ENCODE measurements at places on chromosomes 1 and 21. TPM values are rescaled to one million over a fixed set of nuclear protein-coding genes. Genes with fewer than 3 reads are reported as not detected.

The FGR gene
- not detected for total RNA-seq

GRCh38 chr1:209756615-209757445 lies 977 bp downstream of the TRAF3IP3 start:
- no peak for DNase-seq

GRCh38 chr1:43004587-43005459 lies 46.2 kb upstream of the SLC2A1 start:
- DNase-seq = no peak

The LRRC38 gene
- not detected for total RNA-seq

The BMP8B gene
- 0.58 TPM for total RNA-seq

DNA sequence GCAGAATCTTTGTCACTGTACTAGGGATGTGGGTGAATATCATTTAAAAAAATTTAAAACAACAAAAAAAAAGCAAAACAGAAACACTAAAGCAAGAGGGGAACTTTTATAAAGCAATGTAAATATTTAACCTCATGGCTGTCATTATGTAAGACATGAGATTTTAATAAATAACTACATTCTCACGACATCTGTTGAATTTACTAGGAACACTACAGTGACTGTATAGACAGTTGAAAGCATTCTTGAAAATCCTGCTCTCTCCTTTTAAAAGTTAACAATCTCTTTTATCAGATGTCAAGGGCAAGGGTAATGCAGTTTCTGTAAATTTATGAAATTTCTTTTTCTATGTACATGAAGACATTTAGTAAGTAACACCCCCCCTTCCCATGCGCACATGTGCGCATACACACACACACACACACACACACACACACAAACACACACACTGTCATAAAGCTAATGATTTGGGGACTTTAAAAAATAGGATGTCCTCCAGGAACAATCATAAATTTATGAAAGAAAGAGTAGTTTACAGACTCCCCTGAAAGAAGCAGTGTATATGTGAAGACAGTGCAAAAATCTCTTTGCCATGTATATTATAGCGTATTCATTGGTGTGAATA lies 51.7 kb downstream of the PROX1 start:
- DNase-seq = no peak

DNA sequence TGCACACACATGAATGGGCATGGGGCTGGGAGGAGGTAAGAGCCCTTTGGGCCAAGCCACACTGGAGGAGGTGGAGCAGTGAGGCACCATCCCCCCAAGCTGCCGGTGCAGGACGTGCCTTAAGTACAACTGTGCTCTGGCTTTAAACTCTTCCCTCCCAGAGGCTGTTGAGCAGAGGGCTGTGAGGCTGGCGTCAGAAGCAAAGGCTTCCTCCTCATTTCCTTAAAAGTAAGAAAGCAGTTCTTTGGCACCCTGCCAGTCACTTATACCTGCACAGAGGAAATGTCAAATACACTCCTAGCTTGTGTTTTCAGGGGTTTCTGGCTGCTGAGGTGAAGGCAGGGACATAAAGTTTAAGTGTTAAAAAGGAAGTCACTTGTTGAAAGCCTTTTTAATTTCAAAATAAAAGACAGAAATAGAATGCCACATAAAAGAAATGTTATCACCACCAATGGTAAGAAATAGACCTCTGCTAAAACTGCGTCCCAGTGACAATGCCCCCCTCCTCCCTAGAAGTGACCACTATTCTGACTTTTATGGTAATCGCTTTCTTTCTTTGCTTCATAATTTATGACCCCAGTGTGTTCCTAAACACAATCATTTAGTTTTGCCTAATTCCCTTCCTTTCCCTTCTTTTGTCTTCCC lies 33.0 kb downstream of the LAMC2 start:
- no peak for DNase-seq

The ADCY10 gene
- total RNA-seq = not detected

DNA sequence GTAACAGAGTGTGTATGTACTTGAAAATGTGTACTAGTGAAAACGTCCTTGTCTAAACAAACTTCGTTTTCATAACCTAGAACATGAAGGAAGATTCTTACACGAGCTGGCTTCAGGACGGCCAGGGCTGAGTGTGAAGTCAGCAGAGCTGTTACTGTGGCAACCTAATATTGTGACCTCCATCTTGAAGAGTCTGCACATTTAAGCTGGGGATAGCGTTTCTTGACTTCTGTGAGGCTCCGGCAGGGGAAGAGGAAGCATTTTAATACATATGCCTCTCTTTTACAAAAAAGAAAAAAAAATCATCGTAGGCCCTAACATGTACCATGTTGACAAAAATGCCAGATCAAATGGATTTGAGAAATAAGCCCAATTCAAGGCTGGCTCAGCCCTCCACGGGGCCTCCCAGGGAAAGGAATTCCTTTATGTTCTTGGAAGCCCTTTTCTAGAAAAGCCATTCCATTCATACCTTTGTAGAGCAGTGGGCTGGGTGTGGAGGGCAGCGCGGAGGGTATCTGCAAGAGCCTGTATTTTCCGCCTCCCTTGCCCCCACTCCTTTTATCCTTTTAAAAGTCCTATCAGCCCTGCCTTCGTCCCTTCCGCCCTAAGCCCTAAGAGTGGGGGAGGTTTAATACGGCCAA lies 51.1 kb downstream of the SIM2 start:
- no peak for DNase-seq

DNA sequence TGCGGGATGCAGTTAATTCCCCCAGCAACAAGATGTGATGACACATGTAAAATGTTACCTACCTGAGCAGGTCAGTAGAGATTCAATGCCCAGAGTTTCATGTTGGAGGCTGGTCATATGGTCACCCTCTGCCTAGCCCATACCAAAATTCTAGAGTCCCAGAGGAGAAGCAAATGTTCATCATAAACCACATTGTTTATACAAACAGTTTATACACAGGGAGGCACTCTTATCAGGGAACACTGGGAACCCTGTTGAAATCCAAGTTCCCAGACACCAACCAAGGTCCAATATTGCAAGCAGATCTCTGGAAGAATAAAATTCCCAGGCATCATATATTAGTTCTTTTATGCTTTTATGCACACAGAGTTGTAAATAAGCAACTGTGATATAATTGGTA lies 10.5 kb downstream of the HAO2 start:
- DNase-seq = no peak

DNA sequence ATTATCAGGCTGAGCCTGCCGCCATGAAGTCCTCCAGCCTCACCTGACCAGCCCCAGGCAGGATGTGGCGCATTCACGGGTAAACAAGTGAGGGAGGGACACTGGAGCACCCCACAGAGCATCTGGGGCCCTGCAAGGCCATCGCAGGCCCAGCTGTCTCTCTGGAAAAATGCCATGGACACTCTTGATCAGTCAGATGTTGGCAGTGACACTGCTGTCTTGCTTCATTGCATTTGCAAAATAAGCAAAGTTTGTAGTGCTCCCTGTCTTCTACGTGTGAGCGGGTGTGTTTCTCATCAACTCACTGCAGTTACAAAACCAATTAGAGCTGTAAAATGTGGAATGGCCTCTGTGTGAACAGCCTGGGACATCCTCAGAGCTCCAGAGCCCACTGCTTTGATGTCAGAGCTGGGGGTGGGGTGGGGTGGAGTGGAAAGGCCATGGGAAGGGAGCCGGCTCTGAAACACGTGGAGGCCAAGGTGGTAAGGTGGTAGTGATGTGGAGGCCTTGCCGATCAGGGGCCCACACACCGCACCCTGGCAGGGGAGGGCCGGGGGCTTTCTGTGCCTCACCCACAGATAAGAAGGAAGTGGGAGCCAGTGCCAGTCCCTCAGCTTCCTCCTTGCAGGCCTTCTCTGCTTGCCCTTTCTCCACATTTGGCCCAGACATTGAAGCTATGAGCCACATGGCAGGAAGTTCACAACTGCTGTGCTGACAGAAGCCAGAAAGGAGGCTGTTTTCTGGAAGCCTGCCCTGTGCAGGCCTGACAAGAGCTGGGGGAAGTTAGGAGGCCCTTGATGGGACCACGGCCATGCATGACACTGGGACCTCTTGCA lies 254.9 kb downstream of the RHOU start:
- peak; percentile 48 for DNase-seq

DNA sequence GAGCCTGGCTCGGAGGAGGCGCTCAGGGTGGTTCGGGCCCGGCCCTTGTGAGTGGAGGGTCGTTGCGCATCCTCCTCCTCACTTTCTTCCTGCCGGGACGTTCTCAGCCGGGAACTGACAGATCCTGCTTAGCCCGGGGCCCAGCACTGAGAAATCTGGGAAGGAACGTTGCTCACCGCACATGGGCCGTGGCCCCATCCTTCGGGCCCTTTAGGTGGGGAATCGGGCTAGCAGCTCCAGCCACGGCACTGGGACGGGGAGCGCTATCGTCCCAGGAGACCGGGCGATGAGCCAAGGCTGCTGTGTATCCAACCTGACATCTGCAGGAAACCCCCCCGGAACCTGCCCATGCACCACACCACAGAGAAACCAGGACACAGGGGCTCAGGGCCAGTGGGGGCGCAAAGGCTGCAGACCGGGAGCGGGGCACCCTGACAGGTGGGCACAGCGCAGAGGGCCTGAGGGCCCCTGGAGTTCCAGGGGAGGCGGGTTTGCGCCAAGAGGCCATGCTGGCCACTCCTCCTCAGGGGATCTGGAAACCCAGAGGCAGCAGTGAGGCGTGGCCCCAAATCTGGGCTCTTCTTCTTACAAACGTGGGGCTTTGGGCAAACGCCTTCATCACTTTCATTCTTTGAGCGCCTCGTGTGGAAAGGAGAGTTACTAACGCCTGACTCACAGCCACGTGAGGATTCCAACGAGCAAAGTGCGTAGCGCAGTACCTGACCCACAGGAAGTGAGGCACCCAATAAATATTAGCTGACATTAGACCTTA lies at the start of gene SH2D5:
Gene SH2D5 (minus strand): TSS at position 116 of the 772 bp plus-strand sequence. CDS start 4,659 bp downstream, outside the sequence.
- peak; percentile 92 for DNase-seq

DNA sequence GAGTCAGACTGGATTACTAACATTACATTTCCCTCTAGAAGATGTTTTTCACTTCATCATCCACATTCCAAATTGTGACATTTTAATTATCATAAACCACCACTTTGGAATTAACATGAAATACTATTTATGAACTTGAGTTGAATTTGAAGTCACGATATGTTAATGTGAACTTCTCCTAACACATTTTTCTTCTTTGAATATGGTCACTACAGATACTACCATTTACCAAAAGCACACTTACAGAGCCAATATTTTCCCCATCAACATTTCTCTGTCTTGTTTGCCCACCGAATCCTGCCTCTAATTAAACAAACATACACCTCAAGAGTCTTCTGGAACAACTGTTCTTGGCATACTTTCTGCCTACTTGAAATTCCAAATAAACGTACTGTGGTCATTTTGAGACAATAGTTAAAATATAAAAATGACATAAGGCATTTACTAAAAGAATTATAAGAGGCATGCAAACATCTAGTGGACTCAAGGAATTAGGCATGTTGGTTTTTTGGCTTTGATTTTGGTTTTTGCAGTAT lies 177.4 kb downstream of the AKT3 start:
- DNase-seq = no peak

DNA sequence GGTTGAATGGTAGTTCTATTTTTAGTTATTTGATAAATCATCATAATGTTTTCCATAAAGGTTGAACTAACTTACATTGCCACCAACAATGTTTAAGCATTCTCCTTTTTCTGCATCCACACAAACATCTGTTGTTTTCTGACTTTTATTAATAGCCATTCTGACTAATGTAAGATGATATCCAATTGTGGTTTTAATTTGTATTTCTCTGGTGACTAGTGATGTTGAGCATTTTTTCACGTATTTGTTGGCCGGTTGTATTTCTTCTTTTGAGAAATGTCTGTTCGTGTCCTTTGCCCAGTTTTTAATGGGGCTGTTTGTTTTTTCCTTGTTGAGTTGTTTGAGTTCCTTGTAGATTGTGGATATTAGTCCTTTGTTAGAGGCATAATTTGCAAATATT lies 24.6 kb upstream of the SLC35F3 start:
- no peak for DNase-seq

All from epithelial cell of proximal tubule (primary cell).